ENCODE measurements at places on chromosomes 4 and X.

- no peak for DNase-seq
Observed at GRCh38 chr4:113057891-113058290, 8.4 kb downstream of the ANK2 start.

DNA sequence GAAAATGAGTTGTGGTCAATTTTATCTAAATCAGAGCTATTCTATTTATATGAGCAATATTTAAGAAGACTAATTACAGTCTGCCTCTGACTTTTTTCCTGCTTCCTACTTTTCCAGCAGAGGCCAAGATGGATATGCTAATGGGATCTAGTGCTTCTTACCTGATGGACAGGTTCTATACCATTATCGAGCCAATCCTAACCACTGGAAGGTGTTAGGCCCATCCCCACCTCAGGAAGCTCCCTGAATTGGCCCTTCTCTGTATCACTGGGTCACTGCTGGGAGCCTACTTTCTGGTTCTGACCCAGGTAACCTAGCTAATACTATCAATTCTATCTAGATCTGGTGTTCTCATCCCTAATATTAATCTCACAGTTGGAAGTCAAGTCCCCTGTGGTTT, 577 bp upstream of the YIPF7 start:
- no peak for DNase-seq

DNA sequence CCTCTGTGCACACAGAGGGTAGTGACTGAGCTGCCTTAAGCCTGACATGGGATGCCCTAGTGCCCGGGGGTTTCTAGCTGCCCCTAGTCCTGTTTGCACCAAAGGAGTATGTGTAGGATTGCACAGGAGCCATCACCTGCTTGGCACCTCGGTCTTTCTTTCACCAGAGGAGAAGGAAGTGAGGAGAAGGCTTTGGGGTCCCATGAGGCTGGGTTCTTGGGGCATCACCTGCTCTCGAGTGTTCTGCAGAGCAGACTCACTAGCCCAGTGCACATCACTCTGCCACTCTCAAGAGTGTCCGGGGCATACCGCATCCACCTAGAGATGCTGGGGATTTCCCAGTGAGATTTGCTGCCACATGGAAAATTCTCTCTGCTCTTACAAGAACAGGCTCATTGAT, 40.5 kb upstream of the GPR78 start:
- DNase-seq: no peak

DNA sequence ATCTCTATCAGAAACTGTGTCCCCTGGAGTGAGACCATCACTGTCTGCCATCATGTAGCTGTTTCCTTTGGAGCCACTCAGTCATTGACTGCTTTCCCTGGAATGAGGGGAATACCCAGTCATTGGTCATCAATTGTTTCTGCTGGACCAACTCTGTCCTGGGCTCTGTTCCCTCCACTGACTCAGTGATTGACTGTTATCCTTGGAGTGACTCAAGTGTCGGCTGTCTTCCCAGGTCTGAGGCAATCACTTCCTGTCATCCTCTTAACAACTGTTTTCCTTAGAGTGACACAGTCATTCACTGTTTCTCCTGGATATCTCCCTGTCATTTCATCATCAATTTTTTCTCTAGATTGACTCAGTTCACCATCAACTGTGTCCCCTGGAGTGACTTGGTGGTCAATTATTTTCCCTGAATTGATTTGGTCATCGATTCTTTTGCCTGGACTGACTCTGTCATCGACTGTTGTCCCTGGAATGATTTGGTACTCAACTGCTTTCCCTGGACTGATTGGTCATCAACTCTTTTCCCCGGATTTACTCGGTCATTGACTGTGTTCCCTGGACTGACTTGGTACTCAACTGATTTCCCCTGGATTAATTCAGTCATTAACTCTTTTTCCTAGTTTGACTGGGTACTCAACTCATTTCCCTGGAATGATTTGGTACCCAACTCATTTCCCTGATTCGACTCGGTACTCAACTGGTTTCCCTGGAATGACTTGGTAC, 327.9 kb upstream of the VCX start:
- no peak for DNase-seq

- peak; percentile 8 for DNase-seq
Observed at GRCh38 chr4:69322055-69322454, 41.8 kb downstream of the UGT2B28 start.

- no peak for DNase-seq
Observed at GRCh38 chr4:76447393-76447851, 12.4 kb downstream of the SHROOM3 start.

GRCh38 chr4:17142232-17142711, 243.8 kb upstream of the LDB2 start:
- DNase-seq: peak; percentile 75
